ENCODE measurements at places on chromosomes 5 and 9. TPM values are rescaled to one million over a fixed set of nuclear protein-coding genes. Genes with fewer than 3 reads are reported as not detected.

GRCh38 chr9:77673941-77674791 is 26.0 kb upstream of the GNA14 start:
- no peak overlapping the region for H3K27ac ChIP-seq
- H3K36me3 ChIP-seq, result no peaks in the 10 kb centered on the region
- no peak overlapping the region for H3K4me3 ChIP-seq
- H3K27me3 ChIP-seq, result no peaks in the 10 kb centered on the region

- no peaks in the 10 kb centered on the region for H3K27me3 ChIP-seq
- no peak overlapping the region for H3K4me3 ChIP-seq
- H3K36me3 ChIP-seq, result no peaks in the 10 kb centered on the region
- no peaks in the 10 kb centered on the region for H3K4me1 ChIP-seq
- DNase-seq, result no peak
Observed at GRCh38 chr5:174400461-174400860, 323.9 kb upstream of the MSX2 start.

DNA sequence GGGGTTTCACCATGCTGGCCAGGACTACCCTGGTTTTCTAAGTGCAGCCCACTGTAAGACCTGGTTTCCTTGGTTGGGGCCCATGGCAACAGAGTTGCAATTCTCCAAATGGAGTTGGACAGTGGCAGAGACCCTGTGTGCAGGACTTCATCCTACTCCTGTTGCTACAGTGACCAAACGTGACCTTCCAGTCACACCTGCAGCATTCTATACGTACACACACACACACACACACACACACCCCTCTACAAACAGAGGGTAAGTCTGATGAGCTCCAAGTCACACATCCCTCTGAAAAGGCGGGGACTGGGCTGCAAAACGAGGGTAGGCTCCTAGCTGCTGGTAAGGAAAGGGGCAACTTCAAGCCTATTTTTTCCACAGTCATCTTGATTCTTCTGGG is 23.6 kb downstream of the LHFPL2 start:
- no peak for DNase-seq
- no peaks in the 10 kb centered on the region for H3K36me3 ChIP-seq
- H3K4me1 ChIP-seq, result peaks cover 49% of the 10 kb centered on the region
- no peak overlapping the region for H3K4me3 ChIP-seq
- H3K27me3 ChIP-seq, result no peaks in the 10 kb centered on the region
- no peak overlapping the region for H3K27ac ChIP-seq

GRCh38 chr9:74498621-74499095 is 1.5 kb downstream of the RORB start:
- peak overlapping the region; percentile 84 for H3K4me3 ChIP-seq
- no peak for DNase-seq
- H3K4me1 ChIP-seq, result peaks cover 14% of the 10 kb centered on the region
- no peaks in the 10 kb centered on the region for H3K36me3 ChIP-seq
- H3K27me3 ChIP-seq, result no peaks in the 10 kb centered on the region

DNA sequence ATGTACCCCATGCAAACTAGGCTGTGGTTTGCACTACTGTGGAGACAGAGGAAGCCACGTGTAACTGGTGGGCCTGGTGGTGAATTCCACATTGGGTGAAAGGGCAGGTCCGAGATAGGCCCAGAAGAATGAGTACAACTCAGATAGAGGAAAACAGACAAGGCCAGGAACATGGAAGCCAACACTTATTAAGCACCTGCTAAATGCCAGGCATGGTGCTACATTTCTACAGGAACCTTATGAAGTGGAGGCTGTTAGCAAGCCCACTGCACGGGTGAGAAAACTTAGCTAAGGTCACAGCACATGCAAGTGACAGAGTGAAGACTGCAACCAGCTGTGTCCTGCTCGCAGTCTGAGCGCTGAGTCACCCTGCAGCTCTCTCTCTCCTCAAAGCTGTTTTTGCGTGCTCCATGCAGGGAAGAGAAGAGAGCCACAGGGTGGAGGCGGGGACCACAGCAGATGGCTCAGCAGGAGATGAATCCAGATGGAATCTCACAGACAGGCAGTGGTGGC is 65.5 kb upstream of the SPTLC1 start:
- no peaks in the 10 kb centered on the region for H3K4me1 ChIP-seq
- no peaks in the 10 kb centered on the region for H3K36me3 ChIP-seq
- no peak overlapping the region for H3K4me3 ChIP-seq
- H3K27me3 ChIP-seq, result no peaks in the 10 kb centered on the region
- no peak for DNase-seq

- H3K27ac ChIP-seq, result no peak overlapping the region
- H3K36me3 ChIP-seq, result peaks cover 13% of the 10 kb centered on the region
- DNase-seq, result no peak
Observed at GRCh38 chr5:138901716-138902115, 26.6 kb upstream of the LRRTM2 start.

DNA sequence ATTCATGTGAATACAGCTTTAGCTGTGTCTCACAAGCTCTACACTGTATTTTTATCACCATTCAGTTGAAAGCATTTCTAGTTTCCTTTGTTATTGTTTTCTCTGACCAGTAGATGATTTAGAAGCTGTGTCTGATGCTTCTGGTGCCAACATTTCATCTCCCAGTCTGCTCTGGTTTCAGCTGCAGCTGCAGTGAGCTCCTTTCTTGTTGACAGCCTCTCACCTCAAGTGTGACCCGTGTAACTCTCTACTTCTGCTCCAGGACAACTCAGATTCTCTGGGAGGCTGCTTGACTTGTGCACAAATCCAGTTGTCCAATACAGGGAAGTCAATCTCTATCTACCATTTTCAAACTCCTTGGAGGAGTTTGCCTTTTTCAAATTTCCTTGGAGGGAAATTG is 504.8 kb downstream of the DIRAS2 start:
- H3K4me1 ChIP-seq, result no peaks in the 10 kb centered on the region
- H3K27ac ChIP-seq, result no peak overlapping the region
- no peaks in the 10 kb centered on the region for H3K27me3 ChIP-seq

Gene SPINK13
- total RNA-seq, result not detected

Measured in thoracic aorta (tissue), 2 donors.